ENCODE measurements at places on chromosomes 5 and 9. TPM values are rescaled to one million over a fixed set of nuclear protein-coding genes. Genes with fewer than 3 reads are reported as not detected.

IL4 gene
- total RNA-seq = not detected

GRCh38 chr9:133734590-133735414 lies 3.4 kb downstream of the SARDH start:
- DNase-seq = no peak

EQTN gene
- total RNA-seq = not detected

DNA sequence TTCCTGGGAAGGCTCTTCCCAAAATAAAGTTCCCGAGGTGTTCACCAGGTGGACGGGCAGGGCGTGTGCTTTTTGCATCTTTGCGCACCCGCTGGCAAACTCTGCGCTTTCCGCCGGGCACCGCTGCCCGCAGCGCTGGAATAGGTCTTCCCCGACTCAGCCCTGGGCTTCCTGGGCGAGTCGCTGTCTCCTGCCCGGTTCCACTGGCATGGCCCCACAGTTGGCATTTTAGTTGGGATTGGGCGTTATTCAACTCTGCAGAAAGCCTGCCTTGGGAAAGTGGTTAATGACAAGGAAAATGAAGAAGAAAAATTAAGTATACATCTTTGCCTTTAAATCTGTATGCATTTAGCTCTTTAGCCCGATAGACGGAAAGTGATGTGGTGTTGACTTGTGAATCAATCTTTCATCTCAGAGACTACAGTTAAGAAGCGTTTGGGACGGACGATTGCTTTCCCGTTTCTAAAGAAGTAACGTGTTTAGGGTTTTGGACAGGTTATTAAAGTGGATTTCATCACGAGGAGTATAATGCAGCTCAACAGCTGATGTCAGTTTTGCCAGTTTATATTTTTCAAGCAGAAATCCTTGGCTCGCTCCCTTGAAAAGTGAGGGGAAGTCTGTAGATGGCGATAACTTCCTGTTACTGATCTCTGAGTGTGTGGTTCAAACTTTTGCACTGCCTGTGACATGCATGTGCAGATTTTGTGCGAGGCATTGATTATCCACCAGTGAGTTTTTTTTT lies 946 bp downstream of the ADCY2 start:
- DNase-seq = no peak

GRCh38 chr9:34512131-34513078 lies 10.4 kb downstream of the ENHO start:
- DNase-seq = no peak

GRCh38 chr5:115544043-115544435 lies 536 bp downstream of the FEM1C start:
- peak; percentile 50 for DNase-seq

DNA sequence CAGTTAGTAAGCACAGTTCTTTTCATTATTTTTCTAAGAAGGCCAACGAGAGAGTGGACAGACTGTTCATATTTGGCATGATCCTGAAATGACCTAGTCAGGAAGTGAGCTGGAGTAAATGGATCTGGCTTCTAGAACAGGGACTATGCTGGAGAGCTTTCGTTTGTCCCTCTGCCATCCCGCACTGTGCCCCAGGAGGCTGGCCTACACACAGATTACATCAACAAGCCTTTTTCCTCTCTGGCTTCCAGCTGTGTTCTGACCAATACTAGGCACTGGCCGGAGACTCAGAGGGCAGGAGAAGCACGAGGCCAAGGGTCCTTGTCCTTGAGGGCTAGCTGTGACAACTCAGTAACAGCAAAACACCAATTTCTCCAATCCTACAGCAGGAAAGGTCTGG lies 127.8 kb downstream of the MED27 start:
- DNase-seq = peak; percentile 5

GRCh38 chr5:15806613-15807012 lies 306.6 kb downstream of the FBXL7 start:
- no peak for DNase-seq

DNA sequence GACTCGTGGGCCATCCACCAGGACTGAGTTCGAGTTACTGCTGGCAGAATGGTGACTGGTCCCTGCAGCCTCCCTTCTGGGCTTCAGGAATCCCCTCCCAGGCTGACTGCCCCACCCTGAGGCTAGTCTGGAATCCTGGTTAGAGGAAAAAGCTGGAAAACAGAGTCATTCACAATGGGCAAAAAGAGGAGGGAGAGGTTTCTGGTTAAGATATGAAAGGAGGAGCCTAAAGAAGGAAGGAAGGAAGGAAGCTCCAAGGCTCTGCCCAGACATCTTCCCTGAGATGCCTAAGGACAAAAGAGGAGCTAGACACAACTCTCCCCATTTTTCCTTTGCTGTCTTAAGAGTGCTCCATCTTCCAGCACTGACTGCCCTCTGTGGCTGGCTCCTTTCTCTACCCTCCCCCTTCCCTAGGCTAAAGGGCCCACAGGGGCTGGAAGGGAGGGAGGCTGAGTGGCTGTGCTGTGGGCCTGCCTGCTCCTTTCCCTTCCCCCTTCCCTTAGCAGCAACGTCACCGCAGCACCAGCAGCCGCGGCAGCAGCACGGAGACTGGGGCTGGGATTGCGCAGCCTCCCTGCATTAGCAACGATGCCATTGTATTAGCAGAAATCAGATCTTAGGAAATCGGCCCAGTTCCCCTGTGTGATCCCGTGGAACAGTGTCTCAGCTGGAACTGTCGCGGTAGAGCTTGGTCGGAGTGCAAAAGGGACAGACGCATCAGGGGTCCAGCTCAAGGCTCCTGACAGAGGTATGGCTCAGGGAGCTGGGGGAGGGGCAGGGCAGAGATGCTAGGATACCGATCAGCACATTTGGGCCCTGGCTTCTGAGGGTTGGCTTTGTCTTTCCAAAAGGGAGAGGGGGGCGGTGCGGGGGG lies 48.7 kb downstream of the RUSC2 start:
- peak; percentile 69 for DNase-seq

- DNase-seq = no peak
Measured at GRCh38 chr5:180284149-180284548, 7.7 kb downstream of the MAPK9 start.

GRCh38 chr5:107590686-107591085 lies 80.1 kb downstream of the EFNA5 start:
- no peak for DNase-seq

GRCh38 chr5:96816991-96817390 lies 9.2 kb upstream of the ERAP1 start:
- no peak for DNase-seq

GRCh38 chr9:136352682-136353081 lies 10.9 kb downstream of the DNLZ start:
- DNase-seq = peak; percentile 93

GRCh38 chr5:177601577-177602457 lies 1.9 kb downstream of the B4GALT7 start:
- DNase-seq = no peak

DNA sequence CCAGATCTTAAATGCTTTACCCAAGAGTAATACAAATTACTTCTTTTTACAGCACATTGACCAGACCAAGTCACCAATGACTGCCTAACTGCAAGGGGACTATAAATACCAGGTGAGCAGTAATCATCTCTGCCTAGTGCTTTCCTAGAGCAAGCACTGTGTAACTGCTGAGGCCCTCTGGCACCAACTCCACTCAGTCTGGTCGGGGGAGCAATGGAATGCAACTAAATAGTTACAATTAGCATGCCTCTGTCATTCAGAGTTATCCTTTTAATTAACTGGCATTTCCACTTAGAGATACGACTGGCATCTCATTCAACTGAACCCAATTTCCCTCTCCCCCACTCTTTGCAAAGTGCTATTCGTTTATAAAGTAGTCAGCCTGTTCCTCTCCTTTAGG lies 1309.1 kb upstream of the DMAC1 start:
- DNase-seq = no peak

GRCh38 chr9:86945728-86946200 lies 1.5 kb downstream of the GAS1 start:
- no peak for DNase-seq

- no peak for DNase-seq
Measured at GRCh38 chr5:98657559-98657958, 115.9 kb upstream of the RGMB start.

SLC31A1 gene
- 12.0 TPM for total RNA-seq

- no peak for DNase-seq
Measured at GRCh38 chr5:31029925-31030324, 163.6 kb upstream of the CDH6 start.

DNA sequence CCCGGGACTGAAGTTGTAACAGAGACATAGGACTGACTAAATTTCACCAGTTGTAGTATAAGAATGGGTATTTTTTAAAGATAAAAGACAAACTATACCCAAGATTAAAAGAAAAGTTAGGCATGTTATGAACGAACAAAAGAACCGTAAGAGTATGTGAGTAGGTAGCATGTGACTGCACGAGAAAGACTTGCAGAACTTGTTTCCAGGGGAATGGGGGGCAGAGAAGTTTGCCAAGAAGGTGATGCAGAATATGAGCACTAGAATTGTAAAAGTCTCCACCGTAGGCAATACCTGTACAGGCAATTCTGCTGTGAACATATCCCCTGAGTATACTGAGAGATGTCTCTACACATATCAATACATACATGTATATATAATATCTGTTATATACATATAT lies 614.7 kb downstream of the PRELID2 start:
- DNase-seq = no peak

BTNL3 gene
- not detected for total RNA-seq

COL27A1 gene
- 13.9 TPM for total RNA-seq
